GM12892 (cell line): ENCODE measurements at places on chromosomes 11 and 22.

GRCh38 chr11:69573761-69574607, 67.0 kb upstream of the CCND1 start:
- DNase-seq = no peak

DNA sequence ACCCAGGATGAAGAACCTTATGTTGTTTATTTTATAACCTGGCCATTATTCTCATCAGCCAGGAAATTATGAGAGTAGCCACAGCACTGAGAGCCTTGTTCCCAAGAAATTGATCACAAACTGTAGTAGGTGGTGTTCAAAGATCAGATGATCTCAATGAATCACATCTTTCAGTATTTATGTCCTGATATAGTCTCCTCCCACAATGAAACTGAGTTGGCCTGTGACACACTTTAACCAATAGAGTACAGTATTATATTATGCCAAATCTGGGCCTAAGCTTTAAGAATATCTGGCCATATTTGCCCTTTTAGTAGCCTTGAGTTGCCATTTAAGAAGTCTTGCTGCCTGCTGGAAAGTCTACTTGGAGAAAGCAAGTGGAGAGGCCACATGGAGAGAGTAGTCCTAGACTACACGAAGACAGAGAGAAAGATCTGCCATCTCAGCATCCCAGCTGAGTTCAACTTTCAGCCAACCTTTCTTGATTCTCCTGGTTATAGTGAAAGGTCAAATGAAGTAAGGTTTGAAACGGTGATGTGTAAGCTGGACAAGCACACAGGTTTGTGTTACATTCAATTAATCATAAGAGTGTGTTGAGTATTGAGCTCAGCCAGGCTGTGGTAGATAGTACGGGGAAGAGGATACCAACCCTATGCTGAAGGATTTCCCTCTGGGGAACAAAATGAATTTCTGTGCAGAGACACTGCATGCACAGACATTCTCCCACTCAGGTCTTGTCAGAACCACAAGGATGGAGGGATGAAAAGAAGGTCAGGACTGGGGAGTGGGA, 561.8 kb downstream of the SOX6 start:
- no peak for DNase-seq

GRCh38 chr11:41267451-41267850, 192.0 kb downstream of the LRRC4C start:
- DNase-seq = no peak

DNA sequence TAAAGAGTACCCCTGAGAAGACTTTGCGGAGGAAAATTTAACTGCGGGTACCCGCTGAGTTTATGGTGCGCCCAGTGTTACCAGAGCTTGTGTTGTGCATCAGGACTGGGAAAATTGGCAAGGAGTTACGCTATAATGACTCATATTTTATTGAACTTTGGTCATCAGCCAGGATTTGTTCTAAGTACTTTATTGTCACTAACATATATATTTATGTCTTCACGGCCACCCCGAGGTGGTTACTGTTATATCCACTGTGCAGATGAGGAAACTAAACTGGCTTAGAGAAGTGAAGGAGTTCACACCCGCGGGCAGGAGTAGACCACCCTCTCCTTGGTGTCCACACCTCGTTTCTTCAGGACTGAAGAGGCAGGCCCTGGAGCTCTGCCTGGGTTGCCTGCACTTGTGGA, 667 bp downstream of the ACCS start:
- DNase-seq = no peak

DNA sequence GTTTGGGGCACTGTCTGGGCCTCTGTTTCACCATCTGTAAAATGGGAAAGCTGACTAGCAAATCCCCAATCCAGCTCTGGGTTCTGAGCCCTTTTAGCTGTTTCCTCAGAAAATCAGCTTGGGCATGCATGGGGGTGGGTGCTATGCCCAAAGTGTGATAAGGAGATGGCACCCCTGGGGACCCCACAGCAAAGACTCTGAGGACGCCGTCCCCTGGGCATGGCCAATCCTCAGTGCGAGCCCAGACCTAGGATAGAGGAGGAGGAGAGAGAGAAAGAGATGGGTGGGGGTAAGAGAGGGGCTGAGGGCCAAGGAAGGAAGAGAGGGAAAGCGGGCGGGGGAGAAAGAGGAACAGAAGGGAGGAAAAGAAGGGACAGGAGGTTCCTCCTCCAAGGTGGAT, 31.8 kb downstream of the TPBGL start:
- no peak for DNase-seq

DNA sequence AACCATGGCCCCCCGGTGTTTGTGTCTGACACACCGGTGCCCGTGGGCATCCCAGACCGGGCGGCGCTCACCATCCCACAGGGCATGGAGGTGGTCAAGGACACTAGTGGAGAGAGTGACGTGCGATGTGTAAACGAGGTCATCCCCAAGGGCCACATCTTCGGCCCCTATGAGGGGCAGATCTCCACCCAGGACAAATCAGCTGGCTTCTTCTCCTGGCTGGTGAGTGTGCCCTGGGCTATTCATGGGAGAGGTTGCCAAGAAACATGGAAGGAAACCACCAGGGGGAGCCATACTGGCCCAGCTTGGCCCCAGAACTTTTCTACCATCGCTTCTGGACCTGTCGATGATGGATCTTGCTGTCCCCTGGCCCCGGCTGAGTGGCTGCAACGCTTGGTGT, 36.5 kb downstream of the PRDM11 start:
- no peak for DNase-seq

- DNase-seq = no peak
Measured at GRCh38 chr11:14320020-14320419, 39.0 kb downstream of the RRAS2 start.
